Renal pelvis (tissue), 12 donors: ENCODE measurements at places on chromosomes 13 and 19.

DNA sequence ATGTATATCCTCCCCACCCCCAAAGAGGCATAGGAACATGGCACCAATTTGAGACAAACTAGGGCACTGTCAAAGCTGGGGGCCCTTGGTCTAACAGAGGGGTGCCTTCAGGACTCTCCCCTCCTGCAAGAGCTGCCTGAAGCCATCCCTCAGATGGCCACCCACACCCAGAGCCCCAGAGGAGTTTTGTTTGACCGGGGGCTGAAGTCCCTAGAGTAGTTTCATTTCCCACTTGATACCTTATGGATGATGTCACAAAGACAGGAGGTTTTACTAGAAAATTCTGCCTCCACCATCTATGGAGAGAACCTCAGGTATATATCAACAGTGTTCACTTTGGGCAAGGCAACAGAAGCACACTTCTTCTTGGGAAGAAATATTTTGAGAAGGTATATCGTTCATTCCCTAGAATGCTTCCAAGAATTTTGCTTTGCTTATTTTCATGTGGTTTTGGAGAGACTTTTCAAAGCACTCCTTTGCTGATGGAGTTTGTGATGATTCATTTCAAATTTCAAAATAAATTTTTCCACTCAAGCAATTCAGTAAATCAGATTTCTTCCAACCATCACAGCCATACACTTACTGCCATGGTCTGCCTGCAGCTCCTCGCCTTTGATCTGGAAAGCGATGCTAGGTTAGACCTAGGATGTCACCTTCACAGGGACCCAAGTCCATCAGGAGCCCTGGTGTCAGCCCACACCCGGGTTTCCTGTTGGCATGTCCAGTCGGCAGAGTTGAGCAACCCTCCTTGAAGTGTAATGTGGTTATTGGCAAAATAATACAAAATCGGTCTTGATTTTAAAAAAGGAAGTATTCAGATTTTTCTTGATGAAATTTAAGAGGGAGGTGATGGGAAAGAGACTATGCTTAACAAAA lies 207.0 kb downstream of the SHISA2 start:
- no peak for DNase-seq

DNA sequence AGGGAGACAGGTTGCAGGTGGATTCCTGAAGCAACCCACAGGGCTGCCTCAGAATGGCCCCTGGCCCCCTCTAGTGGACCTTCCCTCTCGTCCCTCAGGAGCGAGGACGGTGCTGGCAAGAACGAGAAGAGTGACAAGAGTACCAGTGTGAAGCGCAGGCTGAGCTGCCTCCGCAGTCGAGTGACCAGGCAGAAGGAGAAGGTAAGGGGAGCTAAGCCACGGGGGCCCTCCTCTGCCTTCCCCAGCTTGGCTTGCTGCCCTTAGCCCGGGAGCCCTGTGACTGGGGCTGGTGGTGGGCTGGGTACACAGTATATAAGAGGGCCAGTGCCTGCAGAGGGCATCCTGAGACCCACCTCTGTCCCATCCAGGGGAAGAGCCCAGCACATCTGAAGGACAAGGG lies 34.0 kb downstream of the ARHGEF18 start:
- no peak for DNase-seq

DNA sequence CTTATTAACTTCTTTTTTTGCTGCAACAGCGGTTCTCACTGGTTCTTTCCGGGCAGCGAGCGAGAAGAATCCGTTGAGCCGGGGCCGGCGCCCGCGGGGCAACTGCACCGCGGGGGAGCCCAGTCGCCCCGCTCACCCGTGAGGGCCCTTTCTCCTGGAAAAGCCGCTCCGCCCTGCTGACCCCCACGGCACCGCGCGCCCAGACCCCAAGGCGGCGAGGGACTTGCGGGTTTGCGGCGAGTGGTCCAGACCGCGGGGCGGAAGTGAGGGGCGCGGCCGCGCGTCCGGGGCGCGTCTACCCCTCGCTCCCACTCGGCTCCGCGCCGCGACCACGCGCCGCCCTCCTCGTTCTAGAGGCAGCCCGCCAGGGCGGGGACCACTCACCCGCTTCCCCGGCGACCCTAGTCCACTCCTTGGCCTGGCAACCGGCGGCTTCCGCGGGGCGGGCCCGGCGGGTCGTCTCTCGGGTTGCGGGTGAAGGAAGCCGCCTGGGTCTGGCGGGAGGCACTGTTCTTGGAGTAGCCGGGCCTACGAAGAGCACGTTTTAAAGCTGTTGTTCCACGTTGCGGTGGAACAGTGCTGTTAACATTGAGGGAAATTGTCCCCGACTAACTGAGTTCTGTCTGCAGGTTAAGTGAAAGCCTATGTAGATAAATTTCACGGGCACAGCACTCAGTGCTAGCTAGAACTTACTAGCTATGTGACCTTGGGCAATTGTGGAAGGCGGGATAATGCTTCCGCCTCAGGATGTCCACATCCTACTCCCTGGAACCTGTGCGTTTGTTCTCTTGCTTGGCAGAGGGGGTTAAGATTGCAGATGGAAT lies at the start of gene NEK3:
NEK3 (minus strand) TSS at position 439 of the 824 bp plus-strand sequence. CDS start 3,406 bp downstream, outside the sequence.
- peak; percentile 75 for DNase-seq

- no peak for DNase-seq
Measured at GRCh38 chr13:74986609-74987008, 495.4 kb downstream of the TBC1D4 start.

- DNase-seq: no peak
Measured at GRCh38 chr13:41273831-41274441, 10.6 kb upstream of the MTRF1 start.

DNA sequence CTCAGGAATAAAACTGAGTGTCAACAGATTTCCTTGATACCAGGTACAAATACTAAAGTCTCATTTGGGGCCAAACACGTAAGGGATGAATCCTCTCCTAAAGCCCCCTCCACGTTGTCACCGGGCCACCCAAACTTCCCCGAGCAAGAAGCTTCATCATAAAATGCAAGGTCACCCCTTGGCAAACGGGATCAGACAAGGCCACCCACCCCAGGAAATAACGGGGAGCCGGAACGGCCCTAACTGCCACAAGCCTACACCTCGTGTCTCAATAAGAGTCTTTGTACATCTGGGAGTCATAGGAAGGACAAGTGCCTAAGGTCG lies 717 bp downstream of the EEF2 start:
- no peak for DNase-seq
